Colonic mucosa (tissue), 4 donors: ENCODE measurements at places on chromosomes 5 and 9.

DNA sequence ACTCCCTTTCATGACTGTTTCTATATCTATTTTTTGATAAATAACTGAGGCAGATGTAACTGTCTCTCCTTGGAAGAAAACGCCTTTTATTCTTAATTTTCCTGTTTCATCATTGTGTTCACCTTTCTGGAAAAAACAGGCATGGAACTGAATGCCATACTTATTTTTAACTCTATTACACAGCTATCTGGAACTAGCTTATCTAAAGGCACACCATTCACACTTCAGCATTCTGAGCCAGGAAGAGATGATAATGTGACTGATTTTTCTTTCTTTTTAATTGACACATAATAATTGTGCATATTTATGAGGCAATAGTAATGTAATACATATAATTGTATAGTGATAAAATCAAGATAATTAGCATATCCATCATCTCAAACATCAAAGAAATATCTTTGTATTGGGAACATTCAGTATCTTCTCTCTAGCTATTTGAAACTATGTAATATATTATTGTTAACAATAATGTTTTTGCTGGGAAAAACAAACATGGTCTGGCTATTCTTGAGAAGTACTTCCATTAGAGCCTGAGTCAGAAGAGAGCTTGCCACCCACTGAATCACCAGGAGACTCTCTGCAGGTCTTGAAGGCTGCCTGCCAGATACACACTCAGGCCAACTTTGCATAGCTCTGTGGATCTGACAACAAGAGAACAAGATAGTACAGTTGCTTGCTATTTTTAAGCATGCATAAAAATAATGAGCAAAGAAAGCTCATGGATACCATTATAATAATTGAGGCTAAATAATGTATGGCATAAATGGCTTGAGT, 501.0 kb upstream of the EDIL3 start:
- no peak for DNase-seq

DNA sequence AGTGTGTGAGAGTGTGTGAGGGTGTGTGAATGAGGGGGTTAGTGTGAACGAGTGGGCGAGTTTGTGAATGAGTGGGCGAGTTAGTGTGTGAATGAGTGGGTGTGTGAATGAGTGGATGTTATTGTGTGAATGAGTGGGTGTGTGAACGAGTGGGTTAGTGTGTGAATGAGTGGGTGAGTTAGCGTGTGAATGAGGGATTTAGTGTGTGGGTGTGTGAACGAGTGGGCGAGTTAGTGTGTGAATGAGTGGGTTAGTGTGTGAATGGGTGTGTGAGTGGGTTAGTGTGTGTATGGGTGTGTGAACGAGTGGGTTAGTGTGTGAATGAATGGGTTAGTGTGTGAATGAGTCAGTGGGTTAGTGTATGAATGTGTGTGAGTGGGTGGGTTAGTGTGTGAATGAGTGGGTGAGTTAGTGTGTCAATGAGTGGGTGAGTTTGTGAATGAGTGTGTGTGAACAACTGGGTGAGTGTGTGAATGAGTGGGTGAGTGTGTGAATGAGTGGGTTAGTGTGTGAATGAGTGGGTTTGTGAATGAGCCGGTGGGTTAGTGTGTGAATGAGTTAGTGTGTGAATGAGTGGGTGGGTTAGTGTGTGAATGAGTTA, 37.5 kb downstream of the NKD2 start:
- DNase-seq = no peak

- DNase-seq = no peak
These were observed 64.5 kb downstream of the MAMDC2 start for GRCh38 chr9:70108181-70108580.

DNA sequence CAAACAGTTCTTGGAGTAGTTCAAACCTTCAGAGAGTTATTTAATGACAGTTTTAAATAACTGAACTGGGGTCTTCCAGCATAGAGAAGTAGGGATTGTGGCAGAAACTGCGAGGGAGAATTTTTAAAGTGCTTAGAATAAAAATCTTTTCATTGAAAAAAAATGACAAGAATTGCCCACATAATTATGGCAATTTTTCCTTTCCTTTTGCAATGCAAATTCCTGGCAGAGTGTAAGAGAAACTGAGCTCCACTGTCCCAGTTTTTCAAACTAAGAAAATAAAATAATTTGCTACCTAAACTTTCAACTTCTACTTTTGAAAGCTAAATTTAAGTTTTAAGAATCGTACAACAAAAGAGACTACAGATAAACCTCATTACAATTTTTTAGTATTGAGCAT, 2.3 kb upstream of the PTGER4 start:
- no peak for DNase-seq

- no peak for DNase-seq
These were observed 371.4 kb upstream of the TLE4 start for GRCh38 chr9:79200336-79200735.

DNA sequence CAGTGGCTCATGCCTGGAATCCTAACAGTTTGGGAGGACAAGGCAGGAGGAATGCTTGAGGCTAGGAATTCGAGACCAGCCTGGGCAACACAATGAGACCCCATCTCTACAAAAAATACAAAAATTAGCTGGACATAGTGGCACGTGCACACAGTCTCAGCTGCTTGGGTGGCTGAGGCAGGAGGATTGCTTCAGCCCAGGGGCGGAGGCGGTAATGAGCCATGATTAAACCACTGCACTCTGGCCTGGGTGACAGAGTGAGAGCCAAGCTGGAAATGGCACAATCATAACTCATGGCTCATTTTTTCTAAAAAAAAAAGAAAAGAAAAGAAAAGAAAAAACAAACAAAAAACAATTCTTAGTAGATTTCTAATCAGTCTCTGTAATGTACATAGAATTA, 446.2 kb downstream of the ELAVL2 start:
- DNase-seq = peak; percentile 22

DNA sequence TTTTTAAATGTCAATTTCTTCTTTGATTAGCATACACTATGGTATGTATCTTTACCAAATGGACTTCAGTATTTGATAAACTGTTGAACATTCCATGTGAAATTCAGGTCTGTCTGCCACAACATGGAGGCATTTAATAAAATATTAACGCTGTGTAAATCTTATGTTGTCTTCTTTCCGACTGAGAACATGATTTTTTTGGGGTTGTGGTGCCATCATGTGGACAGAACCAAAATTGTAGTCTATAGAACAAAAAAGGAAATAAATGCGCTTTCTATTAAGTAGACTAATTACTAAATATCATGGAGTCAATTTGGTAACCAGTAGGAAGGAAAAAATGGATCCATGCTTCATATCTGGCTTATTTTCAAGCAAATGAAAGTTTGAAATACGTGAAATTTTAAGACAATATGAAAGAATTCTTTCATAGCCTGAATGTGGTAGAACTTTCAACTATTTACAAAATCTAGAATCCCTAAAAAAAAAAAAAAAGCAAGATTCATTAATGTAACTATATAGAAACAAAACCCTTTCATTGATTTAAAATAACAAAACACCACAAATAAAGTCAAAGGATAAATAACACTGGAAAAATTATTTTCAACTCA, 2.8 kb upstream of the PLK2 start:
- peak; percentile 49 for DNase-seq

DNA sequence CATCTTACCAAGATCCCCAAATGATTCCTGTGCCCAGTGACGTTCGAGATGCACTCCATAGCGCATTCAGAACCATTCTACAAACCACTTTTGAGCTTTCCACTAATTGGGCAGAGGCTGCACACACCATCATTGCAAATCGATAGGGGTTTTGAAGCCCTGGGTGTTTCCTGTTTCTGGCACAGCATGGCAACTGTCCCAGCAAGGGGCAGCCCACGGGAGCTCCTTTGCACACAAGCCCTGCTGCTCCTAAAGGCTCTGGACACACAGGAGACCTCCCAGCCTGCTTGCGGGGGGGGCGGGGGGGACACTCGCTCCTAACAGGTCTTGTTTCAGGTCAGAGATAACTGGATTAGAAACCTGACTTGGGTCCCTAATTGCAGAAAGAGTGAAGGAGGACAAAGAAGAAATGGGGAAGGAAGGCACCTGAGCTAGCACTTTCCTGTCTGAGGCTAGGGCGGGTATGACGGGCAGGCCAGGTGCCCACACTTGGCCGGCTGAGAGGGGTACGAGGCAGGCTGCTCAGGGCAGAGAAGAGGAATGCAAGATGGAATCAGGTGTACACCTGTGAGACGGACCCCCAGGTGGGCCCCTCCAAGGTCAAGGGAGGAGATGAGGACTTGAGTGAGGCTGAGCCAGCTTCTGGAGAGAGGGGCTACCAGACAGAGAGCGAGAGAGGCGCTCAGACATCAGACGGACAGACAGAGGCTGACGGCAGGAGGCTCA, 820 bp downstream of the FBP1 start:
- peak; percentile 26 for DNase-seq
